ENCODE measurements at places on chromosomes 1 and 21.
A peak's percentile ranks its signal among the peaks of the same experiment; 100 is the strongest.

- DNase-seq: peak; percentile 58
Observed at GRCh38 chr1:151130987-151131586, 15.3 kb downstream of the SEMA6C start.

DNA sequence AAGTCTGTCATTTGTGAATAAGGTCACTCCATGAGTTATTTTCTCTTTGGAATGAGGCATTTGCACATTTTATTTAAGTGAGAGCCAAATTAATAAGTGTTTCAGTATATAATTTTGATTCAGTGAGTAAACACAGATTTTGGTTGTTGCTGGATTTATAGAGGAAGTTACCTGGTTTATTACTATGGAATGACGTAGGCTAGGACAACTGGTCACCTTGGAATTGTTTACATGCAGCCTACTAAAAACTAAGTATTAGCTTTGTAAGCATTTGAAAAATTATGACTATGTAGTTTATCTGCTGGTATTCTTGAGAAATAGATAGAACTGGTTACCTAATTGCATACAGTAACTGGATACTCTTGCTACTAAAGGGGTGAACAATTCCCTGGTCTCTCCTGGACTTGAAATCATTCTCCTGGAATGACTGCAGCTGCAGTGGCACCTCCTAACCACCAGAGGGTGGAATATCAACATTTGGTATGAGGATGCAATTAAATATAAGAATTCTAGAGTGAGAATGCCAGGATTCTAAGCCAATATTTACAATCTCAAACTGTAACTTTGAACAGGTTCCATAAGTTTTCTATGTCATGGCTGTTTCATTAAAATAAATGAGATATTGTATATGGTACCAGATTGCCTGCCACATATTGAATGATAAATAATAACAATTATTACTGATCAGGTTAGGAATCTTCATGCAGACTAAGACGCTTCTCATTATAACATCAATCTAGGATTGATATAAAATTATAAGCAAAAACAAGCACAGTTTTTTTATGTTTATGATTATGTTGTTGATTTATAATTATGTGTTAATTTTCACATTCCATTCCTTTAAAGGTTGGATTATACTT, 3.5 kb upstream of the KRTAP27-1 start:
- DNase-seq: no peak

GRCh38 chr1:157145076-157145475, 6.9 kb upstream of the ETV3 start:
- no peak for DNase-seq

GRCh38 chr1:24861821-24862727, 68.0 kb downstream of the RUNX3 start:
- no peak for DNase-seq

- DNase-seq: no peak
Observed at GRCh38 chr21:37324558-37324957, 42.0 kb upstream of the DYRK1A start.

- no peak for DNase-seq
Observed at GRCh38 chr1:81439046-81439823, 361.5 kb upstream of the ADGRL2 start.

GRCh38 chr1:225953315-225953714, 12.3 kb upstream of the LEFTY2 start:
- no peak for DNase-seq

- DNase-seq: no peak
Observed at GRCh38 chr1:179252606-179253005, 23.1 kb upstream of the ABL2 start.

DNA sequence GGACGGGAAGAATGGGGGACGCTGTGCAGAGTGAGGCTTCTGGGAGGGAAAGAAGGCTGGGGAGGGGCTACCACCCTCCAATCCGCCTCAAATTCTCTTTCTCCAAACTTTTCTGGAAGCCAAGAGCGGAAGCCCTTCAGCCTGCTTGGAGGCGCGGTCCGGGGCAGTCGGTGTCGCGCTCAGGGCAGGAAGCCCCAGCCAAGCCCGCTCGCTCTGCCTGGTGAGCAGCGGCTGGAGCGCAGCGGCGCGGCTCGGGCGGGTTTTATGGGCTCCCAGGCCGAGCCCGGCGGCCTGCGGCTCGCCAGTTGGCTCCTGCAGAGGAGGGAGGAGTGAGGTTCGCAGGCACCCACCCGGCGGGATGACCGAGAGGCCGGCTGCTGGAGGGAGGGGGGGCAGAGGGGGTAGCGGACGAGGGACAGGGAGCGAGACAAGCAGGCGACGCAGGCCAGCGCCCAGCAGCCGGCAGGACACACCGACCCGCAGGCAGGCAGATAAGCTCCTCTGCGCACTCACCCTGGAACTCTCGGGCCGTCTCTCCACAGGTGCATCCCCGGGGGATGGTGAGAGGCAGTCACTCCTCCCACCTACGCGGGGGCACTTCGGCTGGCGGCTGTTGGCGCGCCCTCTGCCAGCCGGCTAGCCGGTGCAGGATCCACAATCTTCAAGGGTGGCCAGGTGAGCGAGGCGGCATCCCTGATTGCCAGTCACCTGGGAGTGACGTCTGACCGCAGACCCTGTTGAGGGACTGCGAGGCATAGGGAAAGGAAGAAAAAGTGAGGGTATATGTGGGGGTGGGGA, at the start of gene AVPR1B:
TSS of gene AVPR1B (minus strand) at position 238 of the 798 bp plus-strand sequence. CDS start 498 bp downstream, outside the sequence.
- DNase-seq: no peak

- DNase-seq: no peak
Observed at GRCh38 chr21:41338455-41338854, 21.9 kb downstream of the FAM3B start.

DNA sequence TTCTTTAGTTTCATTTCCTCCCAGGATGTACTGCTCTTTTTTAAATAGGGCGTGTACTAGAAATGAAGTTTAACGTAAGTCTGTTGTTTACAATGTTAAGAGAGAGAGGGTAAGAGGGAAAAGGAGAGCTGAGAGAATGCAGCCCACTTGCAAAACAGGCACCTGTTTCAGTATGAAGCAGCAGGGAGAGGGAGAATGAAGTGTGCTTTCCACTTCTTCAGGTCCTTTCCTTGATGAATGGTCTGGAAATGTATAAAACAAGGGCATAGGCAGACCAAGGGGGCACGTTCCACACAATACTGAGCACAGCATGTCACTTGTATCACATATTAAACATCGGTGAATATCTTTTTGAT, 2.0 kb downstream of the KCNA3 start:
- DNase-seq: no peak

DNA sequence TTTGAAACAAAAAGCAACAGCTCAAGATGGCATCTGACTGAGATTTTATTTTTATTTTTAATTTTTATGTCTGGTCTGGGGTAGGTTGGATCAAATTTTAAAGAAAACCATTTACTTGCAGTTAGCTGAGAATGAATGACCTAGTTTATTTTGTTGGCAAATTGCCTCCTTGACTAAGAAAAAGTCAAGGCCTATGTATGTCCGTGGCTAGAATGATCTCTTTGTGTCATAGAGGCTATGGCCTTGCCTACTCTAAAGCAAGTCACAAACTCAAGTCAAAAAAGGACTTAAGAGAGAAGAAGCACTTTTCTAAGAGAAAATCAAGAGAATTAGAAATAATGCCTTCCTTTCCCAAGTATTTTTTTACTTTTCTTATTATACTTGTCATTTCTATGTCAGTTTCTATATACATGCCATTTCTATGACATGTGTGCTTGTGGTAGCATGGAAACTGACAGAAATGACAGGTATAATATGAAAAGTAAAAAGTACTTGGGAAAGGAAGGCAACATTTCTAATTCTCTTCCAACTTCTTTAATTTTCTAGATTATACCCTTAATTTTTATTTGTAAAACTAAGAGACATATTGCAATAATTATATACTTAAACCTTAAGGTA, 136.7 kb downstream of the CENPF start:
- DNase-seq: no peak

DNA sequence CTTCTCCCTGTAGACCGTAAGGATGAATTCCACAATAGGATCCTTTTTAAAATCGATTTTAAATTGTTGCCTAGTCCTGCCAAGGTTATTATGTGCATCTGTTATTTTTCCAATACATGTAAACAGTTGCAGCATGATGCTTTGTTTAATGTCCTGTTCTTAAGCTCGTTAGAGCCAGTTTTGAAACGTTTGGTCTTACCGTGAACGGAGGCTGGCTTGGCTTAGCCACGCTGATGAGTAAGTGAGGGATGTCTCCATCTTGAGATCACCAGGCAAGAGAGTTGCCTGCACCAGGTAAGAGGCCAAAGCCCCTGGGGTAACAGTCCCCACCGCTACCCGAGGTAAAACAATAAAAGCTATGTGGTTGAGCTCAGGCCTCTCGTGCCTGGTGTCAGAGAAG, 17.3 kb downstream of the CSTB start:
- DNase-seq: no peak

GRCh38 chr1:59486615-59487014, 189.7 kb downstream of the FGGY start:
- no peak for DNase-seq

DNA sequence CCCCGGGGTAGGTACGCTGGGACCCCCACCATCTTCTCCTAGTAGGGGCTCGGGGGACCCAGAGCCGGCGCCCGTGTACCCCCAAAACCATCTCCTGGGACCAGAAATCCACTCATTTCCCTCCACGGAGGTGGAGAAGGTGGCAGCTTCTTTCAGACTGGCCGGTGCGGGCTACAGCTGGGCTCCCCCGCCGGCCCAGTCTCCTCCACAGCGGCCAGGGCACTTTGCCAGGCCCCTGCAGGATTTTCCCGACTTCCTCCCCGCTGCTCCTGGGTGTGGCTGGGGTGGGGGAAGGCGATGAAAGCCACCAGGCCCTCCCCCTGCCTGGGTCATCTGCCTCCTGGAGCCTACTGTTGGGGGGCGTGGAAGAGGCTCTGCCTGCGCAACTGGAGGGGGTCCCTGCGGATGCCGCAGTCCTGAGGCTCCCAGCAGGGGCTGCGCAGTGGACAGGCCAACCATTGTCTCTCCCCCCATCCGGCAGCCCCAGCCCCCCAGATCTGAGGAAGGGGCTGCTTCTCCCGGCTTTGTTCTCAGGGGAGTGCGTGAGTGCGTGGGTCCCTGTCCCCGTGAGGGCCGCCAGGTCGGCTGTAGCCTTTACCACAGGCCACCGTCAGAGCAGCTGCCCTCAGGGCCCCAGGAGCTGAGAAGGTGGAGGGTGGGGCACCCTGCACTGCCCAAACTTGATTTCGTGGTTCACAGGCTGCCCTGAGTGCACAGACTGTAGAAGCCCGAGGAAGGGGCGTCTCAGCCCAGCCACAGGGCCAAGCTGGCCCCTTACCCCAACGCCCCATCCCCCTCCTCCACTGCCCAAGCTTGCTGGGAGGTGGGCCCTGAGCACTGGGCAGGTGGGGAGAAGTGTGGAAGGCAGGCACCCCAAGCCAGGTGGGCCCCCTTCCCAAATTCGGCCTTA, 1.3 kb downstream of the AGRN start:
- no peak for DNase-seq

DNA sequence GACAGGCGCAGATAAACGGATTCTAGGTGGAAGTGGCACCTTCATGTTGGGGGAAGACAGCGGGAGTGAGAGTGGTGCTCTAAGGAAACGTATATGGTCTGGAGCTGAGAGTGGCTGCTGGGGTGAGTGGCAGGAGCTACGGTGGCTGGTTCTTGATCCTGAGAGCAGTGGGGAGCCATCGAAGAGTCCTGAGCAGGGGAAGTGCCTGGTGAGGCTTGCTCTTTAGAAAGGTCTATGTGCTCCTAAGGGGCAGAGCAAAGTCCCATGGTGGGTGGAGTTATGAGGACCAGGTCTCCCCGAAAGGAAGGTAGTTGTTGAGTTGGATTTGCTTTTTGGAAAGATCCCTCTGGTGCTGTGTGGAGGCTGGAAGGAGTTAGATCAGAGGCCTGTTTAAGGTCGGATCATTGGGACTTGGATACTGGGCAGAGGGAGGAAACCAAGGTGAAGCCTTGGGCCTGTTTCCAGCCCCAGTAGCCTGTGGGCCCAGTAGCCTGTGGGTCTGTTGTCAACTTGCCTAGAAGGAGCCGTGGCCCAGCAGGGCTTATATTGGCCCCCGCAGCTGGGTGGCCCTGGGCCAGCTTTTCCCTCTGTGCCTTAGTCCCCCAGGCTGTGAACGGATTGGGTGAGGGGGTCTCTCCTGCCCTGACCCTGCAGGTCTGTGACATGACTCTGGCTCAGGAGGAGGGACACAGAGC, 33.0 kb downstream of the ACOT11 start:
- no peak for DNase-seq

DNA sequence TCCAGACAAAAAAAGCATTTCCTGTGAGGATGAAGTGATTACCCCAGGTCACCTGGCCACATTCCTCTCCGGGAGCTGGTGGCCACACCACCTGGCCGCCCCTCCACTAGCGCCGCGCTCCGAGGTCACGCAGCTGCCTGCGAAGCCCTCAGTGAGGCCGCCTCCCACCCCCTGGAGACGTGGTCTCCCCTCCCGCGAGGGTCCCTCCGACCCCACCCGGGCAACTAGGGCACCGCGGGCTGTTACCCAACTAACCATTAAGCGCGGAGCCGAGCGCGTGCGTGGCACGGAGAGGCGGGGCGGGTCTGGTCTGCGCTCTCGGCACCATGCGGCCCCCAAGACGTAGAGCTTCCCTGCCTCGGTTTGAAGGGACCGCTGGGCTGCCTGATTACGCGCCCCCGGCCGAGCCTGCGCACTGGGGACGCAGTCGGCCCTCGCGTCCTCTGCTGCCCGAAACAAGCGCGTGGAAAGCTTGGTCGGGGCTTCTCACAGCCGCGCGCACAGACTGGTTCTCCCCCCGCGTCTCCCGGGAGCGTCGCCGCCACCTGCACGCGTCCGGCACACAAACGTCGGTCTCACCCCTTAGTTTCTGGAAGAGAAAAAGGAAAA, 106.5 kb downstream of the SLC16A1 start:
- no peak for DNase-seq

DNA sequence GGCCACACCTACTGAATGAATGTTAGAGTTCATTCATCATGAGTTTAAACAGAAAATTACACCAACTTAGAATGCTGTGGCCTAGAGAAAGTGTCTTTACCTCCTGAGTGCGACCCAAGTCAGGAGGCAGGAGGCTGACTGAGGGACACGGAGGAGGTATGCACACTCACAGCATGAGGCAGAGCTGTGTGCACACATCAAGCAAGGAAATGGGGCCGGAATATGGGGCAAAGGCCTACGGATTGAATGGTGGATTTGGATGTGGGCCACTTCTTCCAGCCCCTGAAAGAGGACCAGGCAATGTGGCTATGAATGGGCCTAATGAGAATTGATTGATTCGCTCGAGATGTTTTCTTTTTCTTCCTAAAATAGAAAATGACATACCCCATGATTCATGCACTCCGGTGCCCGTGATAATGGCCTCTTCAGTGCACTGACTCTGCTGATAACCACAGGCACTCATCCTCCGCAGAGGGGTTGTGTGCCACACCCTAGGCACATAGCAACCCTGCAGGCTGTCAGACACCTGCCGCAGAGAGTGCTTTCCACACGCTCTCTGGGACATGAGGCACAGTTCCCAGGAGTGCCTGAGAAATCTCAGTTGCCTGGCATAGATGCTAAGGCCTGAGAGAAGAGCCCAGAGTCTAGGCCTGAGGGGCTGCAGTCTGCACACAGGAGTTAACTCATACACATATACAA, 155.5 kb downstream of the GLUL start:
- DNase-seq: no peak

GRCh38 chr1:207810606-207811295, 58.9 kb downstream of the CD46 start:
- no peak for DNase-seq

DNA sequence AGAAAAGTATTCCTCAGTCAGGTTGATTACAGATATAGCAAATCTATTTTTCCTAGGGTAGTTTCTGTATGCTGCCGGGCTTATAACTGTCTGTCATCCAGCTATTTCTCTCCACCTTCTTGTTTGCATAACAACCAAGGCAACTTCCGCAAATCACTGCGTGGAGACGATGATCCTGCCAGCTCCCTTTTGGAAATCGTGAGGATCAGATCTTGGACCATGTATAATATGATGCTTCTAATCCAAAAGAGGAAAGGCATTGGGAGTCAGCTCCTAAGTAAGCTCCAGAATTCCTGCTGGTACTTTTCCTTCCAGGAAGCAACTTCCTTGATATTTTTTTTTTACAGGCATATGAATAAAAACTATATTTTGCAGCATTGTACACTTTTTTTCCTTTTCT, 445 bp upstream of the RGS4 start:
- no peak for DNase-seq

Measured in GM18507 (cell line).